Spleen (tissue), 13 donors: ENCODE measurements at places on chromosomes 2 and 18.

DNA sequence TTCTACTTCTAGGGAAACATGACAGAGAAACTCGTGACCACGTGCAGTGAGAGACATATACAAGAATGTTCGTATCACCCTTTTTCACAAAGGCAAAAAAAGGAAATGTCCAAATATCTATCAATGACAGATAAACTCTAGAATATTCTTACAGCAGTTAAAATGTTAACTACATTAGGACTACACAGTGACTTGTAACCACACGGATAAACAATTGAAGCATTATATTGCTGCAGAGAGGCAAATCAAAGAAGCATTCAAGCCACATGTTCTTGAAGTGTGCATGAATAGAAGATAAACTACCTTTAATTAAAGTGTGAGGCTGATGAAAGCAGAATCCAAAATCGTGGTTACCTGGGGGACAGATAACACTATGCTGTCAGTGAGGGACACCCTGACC, 935.3 kb upstream of the KLHL29 start:
- DNase-seq = no peak

DNA sequence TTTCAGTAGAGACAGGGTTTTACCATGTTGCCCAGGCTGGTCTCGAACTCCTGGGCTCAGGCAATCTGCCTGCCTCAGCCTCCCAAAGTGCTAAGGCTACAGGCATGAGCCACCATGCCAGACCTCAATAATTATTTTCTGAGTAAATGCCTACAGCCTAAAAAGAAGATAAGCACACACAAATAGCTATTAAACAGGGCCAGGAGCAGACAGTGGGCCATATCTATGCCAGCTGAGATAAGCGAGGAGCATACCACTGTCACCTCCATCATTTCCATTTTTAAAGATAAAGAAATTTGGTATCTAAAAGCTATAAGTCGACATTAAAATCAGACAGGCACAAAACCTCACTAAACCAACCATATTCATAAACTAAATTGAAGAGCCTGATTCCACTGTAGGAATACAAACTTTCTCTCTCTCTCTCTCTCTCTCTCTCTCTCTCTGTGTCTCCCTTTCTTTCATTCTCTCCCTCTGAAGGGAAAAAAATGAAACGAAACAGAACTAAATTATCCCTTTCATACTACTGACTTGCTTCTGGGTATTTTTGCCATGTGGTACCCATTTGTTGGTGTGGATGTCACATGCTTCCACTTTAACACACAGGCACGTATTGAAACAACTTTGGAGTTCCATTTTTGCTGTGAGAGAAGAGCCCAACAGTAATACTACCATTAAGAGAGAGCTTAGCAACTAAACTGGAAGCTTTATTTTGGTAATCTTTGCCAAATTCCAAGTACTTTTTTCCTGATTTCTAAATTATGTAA, 51.0 kb downstream of the FARSB start:
- no peak for DNase-seq

- no peak for DNase-seq
Observed at GRCh38 chr2:235500761-235501672, 7.2 kb downstream of the AGAP1 start.

GRCh38 chr2:113231064-113231463, 47.7 kb downstream of the PAX8 start:
- DNase-seq = no peak

GRCh38 chr2:173571021-173571821, 216.5 kb downstream of the CDCA7 start:
- no peak for DNase-seq
